Heart left ventricle (tissue), 16 donors: ENCODE measurements at places on chromosomes 5 and 9.

GRCh38 chr5:172806897-172807672 is 27.0 kb upstream of the ERGIC1 start:
- peak; percentile 89 for DNase-seq

DNA sequence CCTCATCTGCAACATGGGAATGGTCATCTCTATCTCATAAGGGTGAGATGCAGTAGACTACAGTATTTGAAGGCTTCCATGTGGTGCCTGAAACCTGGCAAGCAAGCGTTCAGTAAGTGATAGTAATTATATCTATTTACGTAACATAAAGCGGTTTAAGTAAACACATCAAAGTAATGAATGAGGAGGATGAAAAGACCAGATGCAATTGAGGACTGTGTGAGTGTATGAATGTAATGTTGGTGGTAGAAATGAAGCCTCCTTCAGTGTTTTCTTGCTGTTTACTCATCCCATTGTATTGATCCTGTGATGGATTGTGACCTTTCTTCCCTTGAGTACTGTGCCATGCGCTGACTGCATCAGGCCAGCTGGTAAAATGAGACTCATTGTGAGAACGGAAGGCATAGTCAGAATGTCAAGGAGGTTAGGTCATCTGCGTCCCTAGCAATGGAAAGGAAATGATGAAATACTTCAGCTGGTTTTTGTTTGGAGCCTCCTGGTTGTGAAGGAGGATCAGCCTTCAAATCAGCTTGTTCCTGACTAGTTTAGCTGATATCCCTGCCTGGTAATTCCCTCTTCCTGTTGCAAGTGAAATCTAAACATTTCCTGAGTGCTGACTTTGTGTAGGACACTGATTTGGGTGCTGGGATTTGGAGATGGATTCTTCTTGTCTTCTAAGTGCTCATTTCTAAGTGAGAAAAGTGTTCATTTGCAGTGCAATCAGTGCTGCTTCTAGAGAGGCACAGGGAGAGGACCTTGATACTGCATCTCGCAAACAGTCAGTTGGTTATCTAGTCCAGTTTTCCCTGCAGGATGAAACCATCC is 35.6 kb downstream of the TNFSF8 start:
- no peak for DNase-seq

DNA sequence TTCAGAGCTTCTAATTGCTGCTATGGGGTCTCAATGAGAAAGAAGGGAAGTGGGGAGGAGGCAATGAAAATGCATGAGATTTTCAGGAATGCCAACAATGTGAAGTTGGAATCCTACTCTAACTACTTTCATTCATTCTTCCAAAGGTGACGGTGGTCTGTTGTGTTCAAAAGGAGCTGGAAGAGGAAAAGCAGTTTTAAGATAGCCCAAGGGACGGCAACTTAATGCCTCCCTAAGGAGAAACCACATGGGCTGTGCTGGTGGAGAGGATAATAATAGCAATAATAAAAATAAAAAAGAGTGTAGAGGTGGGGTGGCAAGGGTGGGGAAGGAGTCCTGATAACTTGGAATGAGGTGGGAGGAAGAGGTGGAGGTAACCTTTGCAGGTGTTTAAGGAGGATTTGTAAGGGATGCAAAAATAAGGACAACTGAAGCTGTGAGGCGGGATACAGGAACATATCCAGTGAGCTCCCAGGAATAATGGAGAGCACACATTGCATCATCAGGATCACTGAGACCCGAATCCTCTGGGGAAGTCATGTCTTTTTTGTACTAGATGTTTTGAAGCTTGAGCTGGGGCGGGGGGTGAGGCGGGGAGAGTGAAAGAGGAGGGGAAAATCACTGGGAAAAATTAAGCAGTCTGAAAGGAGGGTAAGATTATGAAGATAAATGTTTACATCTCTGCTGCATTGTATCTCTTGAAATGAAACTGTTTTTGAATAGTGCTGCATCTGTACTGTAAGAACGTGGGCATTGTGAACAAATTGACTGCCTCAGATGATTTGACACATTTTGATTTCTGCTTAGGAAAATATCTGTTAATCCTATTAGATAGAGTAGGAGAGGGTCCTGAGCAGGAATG is 120.1 kb upstream of the TMEM161B start:
- no peak for DNase-seq

DNA sequence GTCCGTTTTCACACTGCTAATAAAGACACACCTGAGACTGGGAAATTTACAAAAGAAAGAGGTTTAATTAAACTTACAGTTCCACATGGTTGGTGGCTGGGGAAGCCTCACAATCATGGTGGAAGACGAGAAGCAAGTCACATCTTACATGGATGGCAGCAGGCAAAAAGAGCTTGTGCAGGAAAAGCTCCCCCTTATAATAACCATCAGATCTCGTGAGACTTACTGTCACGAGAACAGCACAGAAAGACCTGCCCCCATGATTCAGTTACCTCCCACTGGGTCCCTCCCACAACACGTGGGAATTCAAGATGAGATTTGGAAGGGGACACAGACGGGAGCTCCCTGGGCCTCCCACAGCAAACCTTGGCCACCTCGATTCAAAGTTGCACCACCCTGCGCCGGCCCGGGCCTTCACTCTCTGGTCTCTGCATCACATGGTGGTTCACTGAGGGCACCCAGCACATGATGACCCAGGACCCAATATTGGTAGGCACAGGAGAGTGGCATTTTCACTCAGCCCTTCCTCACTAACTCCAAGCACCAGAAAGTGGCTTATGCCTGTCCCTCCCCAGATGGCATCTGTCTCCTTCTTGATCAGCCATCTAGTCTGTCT is 21.0 kb upstream of the TDRD7 start:
- DNase-seq: no peak

GRCh38 chr9:128123451-128124080 is 4.0 kb downstream of the PTGES2 start:
- peak; percentile 49 for DNase-seq

DNA sequence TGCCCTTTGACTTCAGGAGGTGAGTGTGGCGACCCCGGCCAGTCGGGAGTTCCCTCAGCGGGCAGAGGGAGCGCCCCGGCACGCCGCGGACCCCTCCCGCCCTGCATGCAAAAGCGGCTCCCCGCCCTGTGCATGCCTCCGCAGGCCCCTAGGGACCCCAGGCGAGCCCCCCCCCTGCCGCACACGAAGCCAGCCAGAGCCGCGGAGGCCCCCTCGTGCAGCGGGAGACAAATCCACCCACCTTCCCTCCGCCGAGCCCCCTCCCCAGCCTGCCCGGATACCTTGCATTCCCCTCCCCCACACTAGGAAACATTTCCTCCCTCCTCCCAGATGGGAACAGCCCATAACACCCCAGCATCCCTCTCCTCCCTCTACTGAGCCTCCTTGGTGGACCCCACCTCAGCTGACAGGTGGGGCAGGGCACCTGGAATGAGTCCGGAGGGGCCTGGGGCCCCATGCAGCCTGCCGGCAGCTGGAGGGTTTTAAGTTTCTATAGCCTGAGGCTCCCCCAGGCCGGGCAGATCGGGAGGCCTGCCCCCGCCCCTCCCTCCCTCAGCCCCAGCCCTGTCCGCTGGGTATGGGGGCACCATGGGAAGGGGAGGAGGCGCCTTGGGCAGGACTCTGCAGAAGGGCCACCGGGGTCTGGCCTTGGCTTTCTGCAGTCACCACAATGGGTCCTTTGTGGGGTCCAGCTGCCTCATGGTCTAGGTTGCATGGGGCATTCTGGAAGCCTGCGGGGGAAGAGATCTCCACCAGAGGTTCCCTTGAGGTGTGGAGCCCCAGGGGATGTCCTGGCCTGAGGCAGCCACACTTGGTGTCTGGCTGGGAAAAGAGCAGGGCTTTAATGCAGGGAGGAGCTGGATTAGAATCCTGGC is 601 bp downstream of the ERGIC1 start:
- DNase-seq: no peak

- DNase-seq: peak; percentile 41
Measured at GRCh38 chr9:114958021-114958843, 27.8 kb upstream of the TNFSF8 start.

DNA sequence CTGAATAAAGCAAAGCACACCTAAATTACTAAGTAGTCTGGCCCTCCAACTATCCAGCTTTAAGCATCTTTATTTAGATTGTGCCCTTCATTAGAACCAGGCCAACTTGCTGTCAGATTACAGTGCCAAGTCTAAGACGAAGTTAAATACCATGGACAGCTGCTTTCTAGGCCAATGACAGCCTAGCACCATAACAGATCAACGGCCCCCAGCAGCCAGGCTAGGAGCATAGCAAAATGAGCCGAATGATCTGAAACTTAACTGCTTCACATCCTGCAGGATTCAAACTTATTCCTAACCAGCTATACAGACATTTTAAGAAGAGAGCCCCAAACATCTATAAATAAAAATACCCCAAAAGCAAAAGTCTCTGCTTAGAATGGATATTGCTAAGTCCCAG is 6.8 kb downstream of the SLC24A2 start:
- DNase-seq: no peak

GRCh38 chr9:137757139-137757538 is 120.4 kb upstream of the CACNA1B start:
- DNase-seq: no peak

- DNase-seq: no peak
Measured at GRCh38 chr5:57324181-57324580, 150.3 kb downstream of the GPBP1 start.

DNA sequence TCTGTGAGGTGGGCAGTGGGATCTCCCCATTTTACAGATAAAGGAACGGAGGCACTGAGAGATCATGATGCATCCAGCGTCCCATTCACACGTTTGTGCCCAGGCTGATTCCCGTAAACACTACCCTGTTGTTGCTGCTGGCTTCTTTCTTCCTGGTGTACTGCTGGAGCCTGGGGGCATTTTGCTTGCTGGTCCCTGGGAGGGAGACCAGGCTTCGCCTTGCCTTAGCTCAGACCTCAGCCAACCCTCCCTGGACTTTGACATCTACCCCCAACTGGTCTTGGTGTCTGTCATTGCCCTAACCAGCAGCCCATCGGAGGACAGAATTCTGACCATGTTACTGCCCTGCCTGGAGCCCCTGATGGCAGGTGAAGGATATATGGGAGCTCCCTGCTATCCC is 82.4 kb downstream of the ZNF618 start:
- no peak for DNase-seq

DNA sequence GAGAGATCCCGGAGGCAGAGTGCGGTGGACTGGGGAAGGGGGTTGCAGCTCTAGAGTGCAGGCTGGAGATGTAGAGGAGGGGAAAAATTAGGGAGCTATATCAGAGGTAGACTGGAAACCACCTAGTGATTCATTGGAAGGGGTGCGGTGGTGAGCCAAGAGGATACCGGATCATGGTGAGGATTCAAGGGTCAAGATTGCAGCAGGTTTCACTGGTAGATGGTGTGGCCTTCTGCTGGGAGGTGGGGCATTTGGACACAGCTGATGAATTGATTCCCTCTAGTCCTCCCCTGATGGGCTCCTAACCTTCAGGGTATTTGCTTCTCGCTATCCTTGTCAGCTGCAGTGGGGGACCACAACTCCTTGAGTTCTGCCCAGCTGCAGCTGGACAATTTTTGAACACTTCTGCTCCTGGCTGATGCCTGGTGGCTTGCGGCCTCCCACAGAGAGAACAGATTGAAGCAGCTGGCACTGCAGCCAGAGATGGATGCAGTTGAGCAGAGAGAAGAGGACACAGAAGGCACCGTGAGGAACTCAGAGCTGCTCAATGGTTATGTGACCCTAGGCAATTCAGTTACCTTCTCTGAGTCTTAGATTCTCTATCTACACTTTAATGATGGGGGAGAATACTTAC is 134.4 kb upstream of the ABCA1 start:
- DNase-seq: no peak

GRCh38 chr9:19379697-19380046 is 364 bp downstream of the RPS6 start:
- DNase-seq: no peak

DNA sequence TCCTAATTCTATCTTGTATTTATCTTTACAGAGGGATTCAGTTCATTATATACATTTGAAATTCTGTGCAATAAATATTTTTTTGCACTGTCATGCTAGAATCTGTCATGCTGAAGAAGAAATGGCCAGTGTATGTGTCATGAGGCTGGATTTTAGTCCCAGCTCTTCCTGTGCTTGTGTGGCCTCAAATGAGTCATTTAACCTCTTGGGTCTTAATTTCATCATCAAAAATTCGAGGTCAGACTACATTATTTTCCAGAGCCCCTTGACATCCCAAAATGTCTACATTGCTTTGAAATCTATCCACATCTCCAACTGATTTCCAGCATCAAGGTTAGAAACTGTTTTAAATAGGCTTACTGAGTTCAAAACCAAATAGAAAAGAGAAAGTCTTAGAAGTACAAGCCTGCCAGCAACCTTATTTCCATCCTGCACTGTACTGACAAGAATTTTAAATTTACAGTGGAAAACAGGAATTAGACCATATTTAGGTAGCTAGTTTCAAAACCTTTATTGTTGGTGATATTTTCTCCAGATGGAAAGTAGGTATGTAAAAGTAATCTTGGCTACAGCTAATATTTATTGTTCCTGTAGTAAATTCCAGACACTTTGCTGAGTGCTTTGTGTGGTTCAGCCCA is 96.7 kb upstream of the MAMDC2 start:
- no peak for DNase-seq

DNA sequence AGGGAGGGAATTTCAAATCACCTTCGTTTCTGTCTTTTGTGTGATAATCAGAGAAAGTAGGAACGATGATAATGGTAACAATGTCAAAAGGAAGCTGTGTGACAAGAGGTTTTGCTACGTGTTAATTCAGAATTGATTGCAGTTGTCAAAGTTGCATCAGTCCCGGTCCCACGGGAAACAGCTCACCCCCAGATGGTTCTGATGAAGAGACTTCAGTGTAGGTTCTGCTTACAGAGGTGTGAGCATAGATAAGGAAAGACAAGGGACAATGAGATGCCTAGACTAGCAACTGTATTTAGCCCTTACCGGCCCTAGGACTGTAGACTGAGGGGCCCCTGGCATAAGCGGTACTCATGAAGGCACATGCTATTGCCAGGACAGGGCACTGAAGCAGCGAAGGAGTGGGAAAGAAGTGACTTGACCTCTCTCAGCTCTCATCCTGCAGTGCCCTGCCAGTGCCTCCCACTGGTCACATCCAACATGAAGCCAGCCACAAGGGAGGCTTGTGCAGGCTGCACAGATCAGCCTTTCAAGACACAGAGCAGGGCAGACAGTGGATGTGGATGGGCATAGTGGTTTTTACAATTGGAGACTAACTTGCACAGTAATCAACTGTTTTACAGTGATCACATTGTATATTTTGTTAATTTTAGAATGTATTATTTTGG is 21.1 kb downstream of the PDE8B start:
- DNase-seq: no peak

- DNase-seq: no peak
Measured at GRCh38 chr9:91803970-91804752, 145.9 kb downstream of the ROR2 start.

DNA sequence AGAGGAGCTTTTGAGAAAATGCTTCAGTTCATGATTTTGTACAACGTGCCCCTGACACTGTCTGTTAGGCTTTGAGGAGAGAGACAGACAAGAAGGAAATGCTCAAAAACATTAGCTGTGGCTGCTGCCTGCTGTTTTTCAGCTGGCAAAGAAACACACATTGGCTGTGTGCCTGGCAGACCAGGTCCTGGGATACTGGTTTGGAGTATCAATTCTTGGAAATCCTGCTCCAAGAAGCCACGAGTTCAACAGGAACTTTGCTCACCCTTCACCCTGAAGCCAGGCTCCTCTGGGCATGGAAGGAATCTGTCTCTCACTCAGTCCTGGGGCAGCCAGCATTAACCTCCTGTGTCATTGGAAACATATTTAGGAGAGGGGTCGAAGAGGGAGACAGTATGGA is 245.5 kb downstream of the AUH start:
- no peak for DNase-seq
